Testis (tissue), 5 donors: ENCODE measurements at places on chromosomes 11 and 22. TPM values are rescaled to one million over a fixed set of nuclear protein-coding genes. Genes with fewer than 3 reads are reported as not detected.

DKK3 gene
- polyA plus RNA-seq = 236 TPM

TPST2 gene
- polyA plus RNA-seq = 32.8 TPM

MRGPRF gene
- polyA plus RNA-seq = 21.1 TPM

SPON1 gene
- polyA plus RNA-seq = 11.9 TPM

GNG3 gene
- polyA plus RNA-seq = 11.1 TPM

C22orf15 gene
- 8.8 TPM for polyA plus RNA-seq

POU2F3 gene
- polyA plus RNA-seq = 0.49 TPM

OR10A2 gene
- polyA plus RNA-seq = not detected

OR56A1 gene
- not detected for polyA plus RNA-seq

BCR gene
- polyA plus RNA-seq = 52.5 TPM
